ENCODE measurements at places on chromosomes 5 and 9.

GRCh38 chr5:168734620-168735300, 155.6 kb upstream of the PANK3 start:
- DNase-seq, result no peak

DNA sequence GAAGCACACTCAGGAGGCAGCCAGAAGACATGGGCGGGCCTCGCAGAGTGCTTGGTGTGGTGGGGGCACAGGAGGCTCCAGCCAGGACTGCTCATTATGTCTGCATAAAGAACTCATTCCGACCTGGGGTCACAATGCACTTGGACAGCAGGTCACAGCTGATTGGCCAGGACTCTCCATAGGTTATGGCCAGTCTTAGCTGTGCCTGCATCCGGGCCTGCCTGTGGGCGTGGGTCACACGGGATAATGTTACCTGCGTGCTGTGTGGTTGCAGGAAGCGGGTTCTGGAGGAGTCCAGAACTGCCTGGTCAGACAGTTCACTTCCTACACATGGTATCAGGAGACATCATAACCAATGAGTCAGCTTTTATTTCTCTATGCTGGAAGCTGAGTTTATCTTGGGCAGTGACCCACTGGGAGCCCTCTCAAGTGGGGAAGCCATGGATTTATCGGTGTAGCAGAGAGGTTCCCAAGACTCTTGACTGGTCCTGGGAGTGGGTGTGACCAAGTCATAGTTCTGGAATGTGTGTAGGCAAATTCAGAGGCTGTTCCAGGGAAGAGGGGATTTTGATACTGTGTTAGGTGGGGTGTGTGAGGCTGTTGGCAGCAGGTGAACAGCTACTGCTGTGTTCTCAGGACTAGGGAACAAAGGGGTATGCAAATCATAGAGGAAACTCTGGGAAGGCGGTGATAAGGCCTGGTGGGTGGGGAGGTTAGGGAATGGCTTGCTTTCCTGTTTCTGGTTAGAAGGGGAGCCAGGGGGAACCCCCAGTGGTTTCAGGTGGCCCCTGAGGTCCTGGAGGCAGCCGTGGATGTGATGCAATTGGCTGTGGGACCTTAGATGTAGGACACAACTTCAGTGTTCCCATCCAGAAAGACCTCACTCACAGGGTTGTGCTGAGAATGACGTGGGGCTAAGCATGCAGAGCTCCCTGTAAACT, 51.3 kb downstream of the ARHGEF37 start:
- DNase-seq, result no peak

DNA sequence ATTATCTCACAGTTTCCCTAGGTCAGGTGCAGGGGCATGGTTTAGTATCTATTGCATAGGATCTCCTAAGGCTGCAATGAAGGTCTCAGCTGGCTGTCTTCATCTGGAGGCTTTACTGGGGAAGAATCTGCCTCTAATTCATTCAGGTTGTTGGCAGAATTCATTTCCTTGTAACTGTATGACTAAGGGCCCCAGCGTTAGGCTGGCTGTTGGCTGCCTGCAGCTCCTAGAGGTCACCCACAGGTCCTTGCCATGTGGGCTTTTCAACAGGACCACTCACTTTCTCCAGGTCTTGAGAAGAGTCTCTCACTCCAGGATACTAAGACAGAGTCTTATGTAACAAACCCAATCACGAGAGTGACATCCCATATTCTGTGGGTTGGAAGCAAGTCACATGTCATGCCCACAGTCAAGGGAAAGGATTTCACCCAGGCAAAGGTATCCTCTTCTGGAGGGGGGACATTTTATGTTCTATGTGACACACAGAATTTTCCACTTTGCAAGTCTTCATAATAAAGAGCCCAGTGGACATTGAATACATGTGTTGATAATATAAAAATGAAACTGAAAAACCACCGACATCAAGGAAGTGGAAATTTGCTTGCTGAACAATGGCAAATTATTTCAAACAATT, 38.2 kb downstream of the HMHB1 start:
- DNase-seq, result no peak

- no peak for DNase-seq
Observed at GRCh38 chr5:149781612-149782011, 51.5 kb downstream of the PPARGC1B start.

DNA sequence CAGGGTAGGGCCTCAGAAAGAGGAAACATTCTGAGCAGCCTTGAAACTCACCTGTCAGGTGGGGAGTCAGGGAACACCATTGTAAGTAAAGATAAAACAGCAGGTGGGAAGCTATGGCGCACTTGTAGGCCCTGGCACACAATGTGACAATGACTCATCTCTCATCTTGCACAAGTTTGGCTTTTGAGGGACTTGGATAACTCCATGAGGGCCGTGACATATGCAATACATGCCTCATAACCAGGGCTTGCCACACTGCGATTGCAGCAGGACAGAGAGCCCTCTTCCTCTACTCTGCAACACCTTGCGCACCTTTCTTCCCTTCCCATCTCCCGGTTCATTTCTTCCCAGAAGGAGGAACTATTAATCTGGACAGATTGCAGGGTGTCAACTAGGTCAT, 144.9 kb downstream of the CEP120 start:
- DNase-seq, result no peak

DNA sequence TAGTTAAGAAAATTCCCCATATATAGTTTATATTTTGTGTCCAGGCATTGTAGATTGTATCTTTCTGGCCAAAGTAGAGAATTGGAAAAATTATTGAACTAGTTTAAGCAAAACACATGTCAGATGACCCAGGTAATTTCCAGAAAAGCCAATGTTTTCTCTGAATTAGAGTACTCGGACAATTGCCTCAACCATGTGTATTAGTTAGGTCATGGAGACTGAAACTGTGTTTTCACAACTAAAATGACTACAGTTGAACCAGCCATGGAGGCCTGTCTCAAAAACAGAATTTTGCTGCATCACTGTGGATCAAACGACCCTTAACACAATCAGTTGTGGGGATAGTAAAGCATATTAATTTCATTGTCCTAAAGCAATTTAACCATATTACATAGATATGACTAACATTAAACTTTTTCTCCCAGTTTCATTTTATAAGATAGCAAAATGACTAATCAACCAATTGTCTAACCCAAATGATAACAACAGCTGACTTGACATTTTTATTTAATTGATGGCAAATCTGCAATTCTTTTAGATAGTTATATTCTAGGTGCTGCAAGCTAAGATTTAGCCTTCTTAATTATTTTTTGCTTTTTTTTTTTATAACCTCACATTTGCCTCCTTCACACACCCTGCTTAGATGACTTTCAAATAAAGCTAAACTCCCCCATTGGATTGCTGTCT, 39.2 kb upstream of the SPDL1 start:
- no peak for DNase-seq

DNA sequence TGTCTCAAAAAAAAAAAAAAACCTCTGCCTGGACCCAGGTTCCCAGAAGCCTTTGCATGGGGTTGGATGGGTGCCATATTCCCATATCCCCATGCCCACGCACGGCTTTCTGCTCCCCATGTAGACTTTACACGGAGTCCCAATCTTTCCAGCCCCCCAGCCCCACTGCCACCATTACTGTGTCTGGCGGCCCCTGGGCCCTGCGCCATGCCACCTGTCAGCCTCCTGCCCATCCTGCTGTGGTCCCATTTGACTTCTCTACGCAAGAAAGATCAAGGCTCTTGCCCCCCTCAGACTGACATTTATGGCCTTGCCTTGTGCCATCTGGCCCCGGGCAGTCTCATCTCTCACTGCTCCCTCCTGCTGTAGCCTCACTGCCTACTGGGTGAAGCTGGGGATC, 6.5 kb upstream of the AK1 start:
- DNase-seq, result no peak

DNA sequence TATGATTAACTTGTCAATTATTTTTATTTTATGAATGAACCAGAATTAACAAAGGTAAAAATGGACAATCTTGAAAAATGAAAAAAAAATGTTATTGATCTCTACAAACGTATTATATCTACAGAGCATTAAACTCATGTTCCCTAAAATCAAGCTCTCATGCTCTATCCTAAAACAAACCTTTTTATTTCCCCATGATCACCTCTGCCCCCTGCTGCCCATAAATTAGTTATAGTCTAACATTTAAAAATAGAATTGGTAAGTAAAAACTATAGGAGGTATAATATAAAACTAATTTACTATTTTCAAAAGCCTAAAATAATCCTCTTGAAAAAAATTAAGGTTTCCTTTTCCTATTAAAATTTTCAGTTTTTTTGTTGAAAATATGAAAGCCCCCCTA, 168.0 kb upstream of the POU5F2 start:
- DNase-seq, result peak; percentile 45

GRCh38 chr5:25262221-25262620, 617.4 kb upstream of the CDH10 start:
- DNase-seq, result no peak

DNA sequence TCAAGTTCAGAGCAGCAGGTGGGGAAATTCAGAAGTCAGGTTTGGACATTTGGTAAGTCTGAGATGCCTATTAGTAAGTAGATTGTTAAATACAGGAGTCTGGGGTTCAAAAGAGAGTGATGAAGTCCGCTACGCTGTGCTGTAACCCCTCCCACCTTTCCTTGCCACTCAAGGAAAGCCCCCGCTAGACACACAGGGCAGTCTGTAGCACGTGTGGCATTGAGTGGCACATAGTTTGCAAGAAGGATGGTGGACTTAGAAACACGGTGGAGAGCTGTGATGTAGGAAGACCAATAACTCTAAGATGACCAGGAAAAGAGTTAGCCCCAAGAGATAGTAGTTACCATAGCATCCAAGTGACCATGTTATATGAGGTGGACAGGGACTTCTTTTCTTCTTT, 44.7 kb upstream of the FSTL4 start:
- no peak for DNase-seq

DNA sequence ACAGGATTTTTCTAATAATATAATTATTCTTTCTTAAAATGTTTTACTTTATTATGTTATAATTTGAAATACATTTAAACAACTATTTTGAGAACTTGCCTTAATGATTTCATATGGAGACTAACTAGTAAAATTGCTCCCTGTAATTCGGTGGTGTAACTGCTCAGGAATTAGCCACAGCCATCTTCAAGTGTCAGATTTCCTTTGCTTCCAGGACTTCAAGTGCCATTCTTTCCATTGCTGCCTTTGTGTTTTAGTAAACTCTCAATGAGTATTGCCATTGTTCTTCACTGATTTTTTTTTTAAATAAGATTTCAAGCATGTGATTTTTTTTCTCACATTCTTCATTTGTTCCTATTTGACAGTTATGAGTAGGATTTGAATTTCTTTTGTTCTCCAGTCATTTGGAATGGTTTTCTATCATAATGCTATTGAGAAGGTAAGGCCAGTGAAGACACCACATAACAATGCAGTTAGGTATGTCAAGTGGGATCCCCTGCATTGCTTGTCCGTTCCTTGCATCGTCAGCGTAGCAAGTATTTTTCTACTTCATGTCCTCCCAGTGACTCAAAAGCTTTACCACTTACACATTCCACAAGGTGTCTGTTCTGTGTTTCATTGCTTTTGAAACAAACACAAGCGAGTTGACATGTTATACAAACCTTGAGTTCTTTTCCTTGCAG, 83.7 kb downstream of the LNPEP start:
- DNase-seq, result no peak

DNA sequence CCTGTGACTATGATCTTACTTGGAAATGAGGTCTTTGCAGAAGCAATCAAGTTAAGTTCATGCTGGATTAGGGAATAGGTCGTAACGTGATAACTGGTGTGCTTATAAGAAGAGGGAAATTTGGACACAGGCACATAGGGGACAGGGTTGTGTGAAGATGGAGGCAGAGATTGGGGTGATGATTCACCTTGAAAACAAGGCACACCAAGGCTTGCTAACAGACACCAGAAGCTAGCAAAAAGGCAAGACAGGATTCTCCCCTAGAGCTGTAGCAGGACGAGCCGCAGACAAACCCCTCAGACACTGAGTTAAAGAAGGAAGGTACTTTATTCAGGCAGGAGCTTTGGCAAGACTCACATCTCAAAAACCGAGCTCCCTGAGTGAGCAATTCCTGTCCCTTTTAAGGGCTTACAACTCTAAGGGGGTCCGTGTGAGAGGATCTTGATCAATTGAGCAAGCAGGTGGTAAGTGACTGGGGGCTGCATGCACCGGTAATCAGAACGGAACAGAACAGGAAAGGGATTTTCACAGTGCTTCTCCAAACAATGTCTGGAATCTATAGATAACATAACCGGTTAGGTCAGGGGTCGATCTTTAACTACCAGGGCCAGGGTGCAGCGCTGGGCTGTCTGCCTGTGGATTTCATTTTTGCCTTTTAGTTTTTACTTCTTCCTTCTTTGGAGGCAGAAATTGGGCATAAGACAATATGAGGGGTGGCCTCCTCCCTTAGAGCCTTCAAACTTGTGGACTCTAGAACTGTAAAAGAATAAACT, 57.5 kb upstream of the S1PR3 start:
- no peak for DNase-seq

Data from SW 1271 (cell line).